ENCODE measurements at places on chromosomes 2 and 18.

DNA sequence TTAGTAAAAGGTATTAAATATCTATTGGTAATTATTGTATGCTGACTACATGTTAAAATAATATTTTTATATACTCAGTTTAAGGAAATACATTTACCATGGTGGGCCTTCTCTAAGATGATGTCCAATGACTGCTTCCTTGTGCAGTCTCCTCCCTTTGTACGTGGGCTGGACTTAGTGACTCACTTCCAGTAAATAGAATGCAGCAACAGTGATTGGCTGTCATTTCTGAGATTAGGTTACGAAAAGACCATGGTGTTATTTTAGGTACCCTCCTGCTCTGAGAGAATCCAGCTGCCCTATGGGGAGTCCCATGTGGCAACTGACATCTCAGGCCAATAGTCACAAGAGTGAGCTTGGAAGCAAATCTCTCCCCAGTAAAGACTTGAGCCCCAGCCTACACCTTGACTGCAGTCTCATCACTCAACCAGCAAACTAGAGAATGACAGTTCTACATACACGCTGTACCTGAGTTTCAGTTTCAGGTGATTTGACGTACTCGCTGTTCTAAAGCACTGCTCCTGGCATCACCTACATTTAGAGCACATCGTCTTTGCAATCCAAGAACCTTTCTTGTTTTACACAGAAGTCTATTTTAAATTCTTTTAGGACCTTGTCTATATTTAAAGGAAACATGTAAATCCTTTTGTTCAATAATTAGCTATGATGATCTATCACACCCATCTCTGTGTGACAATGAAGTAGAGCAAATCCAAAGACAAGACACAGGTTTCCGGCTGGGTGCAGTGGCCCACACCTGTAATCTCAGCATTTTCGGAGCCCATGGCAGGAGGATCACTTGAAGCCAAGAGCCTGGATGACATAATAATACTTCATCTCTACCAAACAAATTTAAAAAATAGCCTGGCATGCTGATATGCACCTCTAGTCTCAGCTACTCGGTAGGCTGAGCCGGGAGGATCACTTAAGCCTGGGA is 87.2 kb downstream of the COBLL1 start:
- DNase-seq = no peak

- DNase-seq = no peak
Measured at GRCh38 chr18:76530846-76531245, 35.8 kb upstream of the ZNF516 start.

DNA sequence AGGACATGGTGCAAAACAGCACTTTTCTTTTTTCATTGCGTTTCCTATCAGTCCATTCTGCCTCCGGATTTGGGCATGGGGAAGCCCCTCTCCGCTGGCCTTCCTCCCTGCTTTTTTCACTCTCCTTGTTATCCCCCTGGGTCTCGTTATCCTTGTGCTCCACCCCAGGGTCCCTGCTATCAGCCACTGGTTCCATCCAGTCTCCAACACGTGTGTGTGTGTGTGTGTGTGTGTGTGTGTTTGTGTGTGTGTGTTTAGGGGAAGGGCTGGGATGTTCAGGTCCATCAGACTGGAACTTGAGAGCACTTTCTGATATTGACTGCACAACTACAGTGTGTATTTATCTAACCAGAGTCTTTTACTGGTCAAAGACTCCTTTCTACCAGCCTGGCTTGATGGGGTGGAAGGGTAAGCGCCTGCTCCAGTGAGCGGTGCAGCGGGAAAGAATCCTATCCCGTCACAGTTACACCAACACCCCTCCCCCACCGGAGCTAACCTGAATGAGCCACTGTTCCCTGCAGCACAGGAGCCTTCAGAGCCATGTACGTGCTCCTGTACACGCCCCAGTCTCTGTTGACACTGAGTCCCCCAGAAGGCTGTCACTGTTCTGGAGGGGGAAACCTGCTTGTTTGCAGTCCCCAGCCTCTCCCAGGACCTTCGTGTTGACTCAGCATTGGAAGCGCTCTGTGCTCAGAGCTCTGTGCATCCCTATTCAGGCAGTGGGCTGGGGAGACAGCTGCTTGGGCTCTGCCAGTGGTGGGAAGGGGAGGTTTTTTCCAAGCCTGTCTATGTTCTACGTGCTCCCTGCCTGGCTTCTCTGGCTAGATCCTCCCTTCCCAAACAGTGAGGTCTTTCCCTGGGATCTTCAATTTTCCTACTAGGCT is 4.6 kb downstream of the INHA start:
- no peak for DNase-seq

- DNase-seq = no peak
Measured at GRCh38 chr2:28639836-28640235, 111.8 kb upstream of the PPP1CB start.

GRCh38 chr18:23137788-23138216 is 2.5 kb downstream of the CABLES1 start:
- no peak for DNase-seq

DNA sequence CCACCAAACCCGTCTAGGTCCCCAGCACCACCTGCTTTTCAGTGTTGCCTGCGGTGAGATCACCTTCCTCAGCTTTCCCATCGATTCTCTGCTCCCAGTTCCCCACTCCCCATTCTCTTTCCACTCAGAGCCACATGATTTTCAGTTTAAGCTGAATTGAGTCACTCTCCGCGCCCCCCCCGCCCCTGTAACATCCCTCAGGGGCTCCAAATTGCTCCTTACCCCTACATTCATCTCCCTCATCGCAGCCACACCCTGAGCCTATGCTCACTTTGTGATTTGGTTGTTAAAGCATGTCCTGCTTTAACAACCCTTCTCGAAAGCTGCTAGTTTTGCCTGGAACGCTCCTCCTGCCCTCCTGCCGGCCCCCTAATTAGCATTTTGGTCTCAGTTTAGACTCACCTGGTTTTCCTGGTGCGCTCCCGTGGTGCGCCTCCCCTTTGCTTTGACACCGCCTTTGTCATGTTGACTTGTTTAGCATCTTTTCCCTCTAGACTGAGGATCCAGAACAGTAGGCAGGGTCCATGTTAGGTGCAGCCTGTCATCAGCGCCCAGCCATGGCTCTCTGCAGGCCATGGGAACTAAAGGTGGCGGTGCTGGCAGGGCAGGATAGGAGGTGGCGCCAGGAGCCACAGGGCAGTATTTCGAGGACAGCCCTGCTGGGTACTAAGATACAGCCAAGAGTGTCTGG is 60.8 kb downstream of the ST3GAL5 start:
- no peak for DNase-seq

DNA sequence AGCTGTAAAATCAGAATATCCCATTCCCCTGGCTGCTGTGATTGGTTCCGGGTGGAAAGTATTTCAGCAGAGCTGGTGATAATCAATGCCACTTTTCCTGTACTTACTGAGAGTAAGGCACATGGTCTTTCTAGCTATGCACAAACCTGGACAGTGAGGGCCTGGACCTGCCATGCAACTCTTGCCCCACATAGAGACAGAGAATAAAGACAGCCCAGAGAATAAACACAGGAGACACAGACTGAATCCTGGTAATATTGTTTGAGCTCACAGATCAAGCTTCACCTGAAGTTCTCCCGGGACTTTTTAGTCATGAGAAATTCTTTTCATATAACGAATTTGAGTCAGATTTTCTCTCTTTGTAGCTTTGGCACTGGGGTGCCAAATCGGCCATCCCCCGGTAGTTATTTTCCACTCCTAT is 81.9 kb downstream of the ACAA2 start:
- no peak for DNase-seq

DNA sequence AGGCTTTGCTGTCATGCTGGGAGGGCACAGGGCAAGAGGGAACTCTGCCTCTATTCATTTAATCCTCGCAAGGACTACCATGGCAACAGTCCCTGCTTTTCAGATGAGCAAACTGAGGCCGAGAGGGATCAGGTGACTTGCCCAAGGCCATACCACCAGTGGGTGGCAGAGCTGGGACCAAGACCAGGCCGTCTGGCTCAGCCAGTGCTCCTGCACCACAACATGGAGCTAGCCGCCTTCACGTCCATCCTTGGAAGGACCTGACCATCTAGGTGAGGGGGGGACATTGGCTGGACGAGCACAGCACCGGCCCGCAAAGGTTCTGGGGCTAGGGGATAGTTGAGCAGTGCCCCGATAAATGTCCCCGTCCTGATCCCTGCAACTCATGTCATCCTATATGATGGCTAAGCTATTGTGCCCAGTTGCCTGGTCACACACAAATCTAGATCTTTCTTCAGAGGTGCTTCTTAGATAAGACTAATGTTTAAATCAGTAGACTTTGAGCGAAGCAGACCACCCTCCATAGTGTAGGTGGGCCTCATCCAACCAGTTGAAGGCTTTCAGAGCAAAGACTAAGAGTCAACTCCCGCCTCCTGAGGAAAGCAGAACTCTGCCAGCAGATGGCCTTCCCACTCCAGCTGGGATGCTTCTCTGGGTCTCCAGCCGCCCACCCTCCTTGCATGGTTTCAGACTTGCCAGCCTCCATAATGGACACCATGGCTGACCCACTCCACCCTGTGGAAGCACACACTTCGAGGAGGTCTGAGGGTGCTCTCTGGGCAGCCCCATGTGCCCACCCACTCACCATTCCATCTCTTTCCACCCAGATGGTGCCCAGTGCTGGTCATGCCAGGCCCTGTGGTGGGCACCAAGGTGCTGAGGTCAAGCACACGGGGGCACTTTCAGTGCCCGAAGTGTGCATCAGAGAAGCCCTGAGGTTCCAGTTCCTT is 214.8 kb upstream of the RAB6C start:
- DNase-seq = no peak

DNA sequence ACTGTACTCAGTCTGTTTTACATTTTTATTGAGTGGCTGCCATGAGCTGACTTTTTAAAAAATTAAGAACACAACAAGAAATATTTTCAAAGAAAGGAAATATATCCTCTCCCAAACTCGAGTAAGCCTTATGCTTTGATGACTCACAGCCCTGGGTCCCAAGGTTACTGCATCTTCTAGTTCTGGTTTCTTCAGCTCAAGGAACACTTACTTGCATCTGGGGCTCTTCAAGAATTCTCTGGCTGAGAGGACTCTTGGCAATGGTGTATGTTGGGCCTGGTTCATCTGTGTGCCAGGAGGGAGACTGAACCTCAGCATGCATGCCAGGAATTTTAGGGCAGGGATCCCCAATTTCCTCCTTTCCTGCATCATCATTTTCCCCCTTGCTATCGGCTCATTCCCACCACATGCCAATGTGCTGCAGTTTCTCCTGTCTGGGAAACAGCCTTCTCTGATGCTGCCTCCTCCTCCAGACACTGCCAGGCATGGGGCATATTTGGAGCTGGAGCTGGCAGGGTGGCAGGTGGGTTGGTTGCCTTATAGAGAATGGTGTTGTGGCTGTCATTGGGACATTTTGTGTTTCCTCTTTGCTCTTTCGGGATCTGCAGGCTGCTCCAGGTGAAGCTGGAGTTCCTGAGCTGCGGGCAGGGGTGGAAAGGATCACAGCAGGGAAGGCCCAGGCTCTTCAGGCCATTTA is 192.2 kb upstream of the HS6ST1 start:
- no peak for DNase-seq

DNA sequence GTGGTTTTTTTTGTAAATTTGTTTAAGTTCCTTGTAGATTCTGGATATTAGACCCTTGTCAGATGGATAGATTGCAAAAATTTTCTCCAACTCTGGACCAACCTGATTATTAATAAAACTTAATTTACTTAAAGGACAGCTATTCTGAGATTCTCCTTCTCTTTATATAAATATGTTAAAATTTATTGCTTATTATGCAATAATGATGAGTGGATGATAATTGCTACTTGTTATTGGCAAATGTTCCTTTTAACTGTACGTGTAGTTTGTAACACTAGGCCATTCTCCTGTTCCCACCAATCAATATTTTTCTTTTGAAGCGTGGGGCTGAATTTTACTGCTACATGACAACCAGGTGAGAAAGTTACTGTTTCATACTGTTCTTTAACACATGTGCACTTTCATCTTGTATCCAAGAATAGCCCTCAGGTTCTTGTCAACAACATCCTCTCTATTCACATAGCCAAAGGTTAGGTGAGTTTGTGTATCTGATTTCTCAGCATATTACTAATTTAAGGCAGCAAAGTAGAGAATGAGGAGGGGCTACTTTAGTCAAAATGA is 16.6 kb upstream of the STK17B start:
- no peak for DNase-seq

DNA sequence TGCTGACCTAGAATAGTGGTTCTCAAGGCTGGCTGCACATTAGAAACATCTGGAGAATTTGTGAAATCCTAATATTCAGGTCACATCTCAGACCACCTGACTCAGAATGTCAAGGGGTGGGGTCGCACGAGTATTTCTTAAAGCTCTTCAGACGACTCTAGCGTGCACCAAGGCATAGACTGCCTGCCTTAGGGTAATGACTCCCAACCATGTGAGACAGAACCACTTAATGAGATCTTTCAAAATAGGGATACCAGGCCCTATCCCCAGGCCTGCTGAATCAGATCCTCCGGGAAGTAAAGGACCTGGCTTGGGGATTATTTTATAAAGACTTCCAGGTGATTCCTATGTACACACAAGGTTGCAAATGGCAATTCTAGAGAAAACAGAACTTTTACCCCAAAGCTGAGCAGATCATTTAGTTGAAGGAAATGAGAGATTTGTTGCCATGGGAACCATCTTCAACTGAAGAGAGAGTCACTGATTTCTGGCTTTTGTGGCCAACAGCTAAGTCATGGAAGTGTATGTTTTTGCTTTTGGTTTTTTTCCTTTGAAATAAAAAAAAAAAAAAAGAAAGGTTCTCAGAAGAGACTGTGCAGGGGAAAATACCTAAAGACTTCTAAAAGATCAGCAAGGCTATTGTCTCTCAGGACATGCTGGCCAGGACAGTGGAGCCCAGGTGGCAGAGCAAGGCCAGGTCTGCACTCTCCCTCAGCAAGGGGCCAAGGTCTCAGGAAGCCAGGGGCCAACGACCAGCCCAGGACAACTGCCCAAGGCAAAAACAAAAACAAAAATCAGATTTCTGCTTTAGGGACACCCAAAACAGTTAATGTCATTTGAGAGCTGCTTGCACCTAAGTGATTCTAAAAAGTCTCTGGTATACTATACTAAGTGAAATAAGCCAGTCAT is 15.3 kb upstream of the LOXHD1 start:
- DNase-seq = no peak

GRCh38 chr2:203427061-203427460 is 98.9 kb downstream of the ABI2 start:
- DNase-seq = no peak

DNA sequence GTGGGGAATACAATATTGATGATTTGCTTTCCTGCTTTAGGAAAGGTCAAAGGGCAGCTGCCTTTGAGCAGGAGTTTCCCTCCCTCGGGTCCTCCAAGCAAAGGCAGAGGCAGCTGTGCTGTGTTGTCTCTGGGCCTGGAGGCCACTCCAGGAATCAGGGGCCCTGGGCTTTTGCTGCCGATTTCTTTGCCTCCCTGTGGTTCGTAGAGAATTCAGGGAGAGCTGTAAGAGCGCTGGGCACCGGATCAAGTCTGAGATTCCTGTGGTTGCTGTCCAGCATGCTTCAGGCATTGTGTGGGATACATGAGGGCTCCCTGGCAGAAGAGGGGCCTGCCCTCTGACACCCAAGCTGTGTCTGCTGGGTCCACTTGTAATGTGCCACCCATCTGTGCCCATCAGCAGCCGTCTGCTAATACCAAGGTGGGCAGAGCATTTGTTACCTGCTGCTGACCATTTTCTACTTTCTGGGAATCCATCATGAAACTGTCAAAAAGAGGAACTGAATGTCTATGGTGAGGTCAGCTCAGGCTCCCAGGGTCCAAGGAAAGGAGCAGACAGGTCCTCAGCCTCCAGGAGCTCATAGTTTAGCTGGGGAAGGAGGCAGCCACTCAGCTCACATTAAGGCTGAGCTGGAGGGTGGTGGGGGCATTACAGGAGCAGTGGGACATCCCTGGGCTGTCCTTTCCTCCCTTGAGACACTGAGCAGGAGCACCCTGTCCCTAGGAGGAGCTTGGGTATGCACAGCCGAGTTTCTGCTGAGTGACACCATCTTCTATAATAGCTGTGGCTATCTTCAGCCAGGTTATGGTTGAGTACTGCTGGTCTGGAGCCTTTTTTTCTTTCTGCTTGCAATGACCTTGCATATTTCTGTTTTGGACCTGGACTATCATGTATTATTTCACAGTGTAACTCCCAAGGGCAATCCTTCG is 68.5 kb downstream of the CTIF start:
- DNase-seq = no peak

All from left renal cortex interstitium (tissue), 4 donors.